ENCODE measurements at places on chromosomes 11 and 22.

DNA sequence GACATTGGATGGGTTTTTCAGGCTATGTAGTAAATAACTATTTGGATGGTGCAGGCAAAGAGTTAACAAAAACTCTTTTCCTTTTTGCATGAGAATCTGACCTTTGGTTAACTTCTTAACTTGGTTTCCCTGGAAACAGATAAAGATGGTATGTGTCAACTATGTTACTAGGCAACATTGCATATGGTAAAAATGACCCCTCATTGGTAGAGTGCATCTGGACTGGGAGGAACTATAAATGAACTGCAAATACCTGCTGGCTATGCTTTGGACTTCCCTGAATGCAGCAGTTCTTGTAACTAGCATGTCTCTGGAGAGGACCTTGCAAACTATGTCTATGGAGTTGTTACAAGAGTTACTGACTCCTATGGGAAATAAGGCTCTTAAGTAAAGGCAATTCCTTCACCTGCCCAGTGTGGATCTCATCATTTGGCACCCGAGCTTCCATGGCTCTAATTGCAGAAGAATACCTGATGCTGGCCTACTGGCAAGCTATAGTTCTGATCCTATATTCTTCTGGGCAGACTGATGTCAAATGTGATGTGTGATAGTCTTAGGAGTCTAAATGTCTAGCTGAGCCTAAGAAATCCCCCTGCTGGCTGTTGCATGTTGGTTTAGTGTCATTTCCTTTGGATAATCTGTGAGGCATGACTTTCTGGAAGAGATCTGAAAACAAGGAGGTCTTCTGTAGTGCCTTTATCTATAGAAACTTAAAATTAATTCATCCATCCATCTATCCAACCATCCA, 126.7 kb upstream of the MTMR2 start:
- DNase-seq: no peak

DNA sequence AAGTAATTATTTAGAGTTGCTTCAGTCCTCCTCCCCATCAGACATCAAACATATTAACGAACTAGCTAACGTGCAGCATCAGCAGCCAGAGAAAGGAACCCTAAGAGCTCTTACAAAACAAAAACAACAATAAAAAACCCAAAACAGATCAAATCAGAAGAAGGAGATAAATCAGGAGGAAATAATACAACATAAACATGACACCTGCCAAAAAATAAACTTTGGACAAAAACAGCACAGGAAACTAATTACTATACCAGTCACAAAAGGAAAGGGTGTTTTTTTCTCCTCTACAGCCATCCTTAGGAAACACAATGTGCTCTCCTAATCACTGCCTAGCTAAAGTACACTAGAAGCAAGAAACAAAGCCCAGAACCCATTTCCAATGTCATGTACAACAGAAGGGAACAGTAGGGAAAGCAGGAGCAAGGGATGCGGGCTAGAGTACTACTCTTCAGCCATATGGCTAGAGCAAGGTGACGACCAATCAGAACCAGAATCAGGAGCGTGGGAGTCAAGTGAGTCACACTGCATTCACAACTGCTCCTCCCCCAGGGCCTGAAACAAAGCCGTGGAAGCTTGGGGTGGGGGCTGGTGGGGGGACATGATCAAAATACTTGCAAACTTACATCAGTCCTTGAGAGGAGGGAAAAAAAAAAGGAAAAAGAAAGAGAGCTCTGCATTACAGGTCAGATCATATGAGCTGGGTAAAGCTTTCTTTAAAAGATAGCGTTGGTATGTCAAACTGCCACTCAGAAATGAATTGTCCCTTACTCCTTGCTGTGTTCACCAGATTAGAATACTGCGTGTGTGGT, 60.4 kb downstream of the LARGE2 start:
- peak; percentile 21 for DNase-seq

DNA sequence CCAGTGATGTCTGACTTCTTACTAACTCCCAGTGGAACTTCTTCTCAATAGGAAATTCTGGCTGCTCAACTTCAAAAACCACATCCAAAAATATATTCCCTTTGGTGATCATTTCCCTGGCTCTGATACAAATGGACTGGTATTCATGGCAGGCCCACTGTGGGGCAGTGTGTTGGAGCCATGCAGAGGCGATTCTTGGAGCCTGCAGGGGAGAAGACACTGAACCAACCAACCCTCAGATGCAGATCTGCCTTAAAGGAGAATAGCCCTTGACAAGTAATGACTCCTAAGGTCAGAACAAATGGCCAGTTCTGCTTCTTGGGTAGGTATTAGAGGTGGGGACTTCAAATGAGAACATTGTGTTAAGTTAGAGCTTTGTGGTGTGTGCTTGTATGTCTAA, 12.2 kb downstream of the OR4D9 start:
- no peak for DNase-seq

- no peak for DNase-seq
These were observed 143.7 kb upstream of the ARHGAP42 start for GRCh38 chr11:100543386-100543785.

- no peak for DNase-seq
These were observed 29.5 kb downstream of the C2CD3 start for GRCh38 chr11:74141241-74141695.

DNA sequence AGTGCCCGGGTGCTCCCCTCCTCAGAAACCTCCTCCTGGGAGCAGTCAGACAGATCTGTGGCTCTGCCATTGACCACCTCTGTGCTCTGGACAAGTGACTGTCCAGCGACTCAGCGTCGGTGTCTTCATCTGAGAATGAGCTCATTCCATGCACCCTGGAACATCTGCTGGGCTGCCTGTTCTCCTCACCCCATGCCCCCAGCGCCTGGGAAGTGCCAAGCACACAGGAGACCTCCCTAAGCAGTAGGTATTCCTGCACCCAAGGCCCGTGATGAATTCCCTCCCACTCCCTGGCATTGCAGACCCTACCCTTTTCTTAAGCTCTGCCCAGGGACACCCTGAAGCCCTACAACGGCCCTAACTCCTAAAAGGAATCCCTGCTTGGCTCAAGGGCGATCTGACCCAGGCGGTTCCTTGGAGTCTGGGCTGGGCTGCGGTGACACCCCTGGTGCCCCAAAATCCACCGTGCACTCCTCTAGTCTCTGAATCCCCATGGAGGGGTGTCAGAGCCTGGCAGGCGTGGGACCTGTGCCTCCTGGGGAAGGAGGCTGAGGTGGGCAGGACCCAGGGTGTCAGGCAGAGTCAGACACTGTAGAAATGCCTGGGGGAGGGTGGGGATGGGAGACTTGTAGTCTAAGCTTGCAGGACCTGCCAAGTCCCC, 92.0 kb downstream of the CEP164 start:
- no peak for DNase-seq

- no peak for DNase-seq
These were observed 7.4 kb downstream of the KCNC1 start for GRCh38 chr11:17742019-17742418.

DNA sequence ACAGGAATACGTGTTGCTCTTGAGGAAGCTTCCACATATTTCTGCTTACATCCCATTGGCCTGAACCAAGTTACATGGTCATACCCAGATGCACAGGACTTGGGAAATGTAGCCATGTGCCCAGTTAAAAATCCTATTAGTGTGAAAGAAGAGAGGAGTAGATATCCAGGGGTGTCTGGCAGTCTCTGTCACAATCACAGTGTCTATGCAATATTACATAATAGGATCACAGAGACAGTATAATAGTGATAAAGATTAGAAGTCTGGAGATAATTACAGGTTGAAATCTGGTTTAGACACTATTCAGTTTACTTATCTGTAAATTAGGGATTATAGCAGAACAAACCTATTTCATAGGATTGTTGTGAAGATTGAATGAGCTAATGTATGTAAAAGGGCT, 62.6 kb upstream of the SLC6A5 start:
- no peak for DNase-seq

GRCh38 chr11:68049509-68050370, 10.9 kb downstream of the TCIRG1 start:
- no peak for DNase-seq

- no peak for DNase-seq
These were observed 61.6 kb upstream of the PPARA start for GRCh38 chr22:46088541-46089311.

DNA sequence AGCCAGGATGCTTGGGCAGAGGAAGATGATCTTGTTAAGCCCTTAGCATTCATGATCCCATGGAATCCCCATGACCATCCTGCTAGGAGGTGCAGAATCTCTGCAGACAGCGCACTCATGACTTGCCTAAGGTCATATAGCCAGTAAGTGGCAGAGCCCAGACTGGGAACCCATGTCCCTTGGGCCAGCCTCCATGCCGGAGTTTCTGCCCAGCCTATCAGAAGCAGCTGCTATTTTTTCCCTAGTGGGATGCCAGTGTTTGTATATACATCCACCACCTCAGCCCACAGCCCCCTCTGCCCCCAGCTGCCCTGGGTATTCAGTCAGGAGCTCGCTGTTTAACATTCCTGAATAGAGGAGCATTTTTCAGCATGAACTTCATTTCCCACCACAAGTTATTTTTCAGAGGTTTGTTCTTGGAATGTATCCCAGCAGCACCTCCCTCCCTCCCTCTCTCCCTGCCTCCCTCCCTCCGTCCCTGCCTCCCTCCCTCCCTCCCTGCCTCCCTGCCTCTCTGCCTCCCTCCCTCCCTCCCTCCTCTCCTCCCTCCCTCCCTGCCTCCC, 34.4 kb upstream of the SUSD2 start:
- no peak for DNase-seq

- no peak for DNase-seq
These were observed 619.8 kb downstream of the JRKL start for GRCh38 chr11:97009613-97010012.

DNA sequence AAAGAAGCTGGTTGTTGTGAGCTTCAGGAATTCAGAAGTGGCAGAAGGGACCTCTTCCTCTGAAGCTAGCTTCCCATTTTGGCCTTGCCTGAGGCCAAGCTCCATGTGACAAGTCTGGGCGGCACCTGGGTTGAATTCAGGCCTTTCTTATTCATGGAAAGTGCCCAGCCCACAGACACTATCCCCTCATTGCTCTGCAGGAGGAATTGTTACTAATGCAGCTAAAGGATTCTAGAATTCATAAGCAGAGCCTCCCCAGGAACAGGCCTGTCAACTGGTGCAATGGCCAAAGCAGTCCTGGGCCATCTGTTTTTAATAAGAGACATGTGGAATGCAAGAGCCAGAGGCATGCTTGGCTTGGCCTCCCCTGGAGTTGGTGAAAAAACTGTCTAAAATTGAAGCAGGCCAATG, 71.4 kb downstream of the SLC1A2 start:
- DNase-seq: no peak

- no peak for DNase-seq
These were observed 142.4 kb downstream of the KIRREL3 start for GRCh38 chr11:126857860-126858808.

DNA sequence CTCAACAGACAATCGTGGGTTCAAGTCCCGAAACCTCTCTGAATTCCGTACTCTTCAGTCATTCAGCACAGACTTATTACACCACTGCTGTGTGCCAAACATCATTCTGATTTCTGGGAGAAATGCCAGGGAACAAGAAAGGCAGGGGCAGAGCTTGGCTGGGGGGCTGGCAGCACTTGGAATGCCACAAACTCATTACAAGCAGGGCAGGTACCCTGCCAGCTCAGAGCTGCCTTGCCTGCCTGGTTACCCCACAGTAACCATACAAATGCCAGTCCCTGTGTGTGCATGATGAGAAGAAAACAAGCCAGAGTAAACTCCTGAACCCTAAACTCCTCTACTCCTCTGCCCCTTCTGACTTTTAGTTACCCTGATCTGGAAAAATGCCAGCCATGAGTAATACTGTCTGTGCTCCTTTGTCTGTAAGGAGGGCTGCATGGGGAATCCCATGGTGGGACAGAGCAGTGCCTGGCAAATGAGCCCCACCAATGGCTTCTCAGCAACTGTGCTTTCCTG, 6.9 kb upstream of the RAD9A start:
- DNase-seq: no peak

DNA sequence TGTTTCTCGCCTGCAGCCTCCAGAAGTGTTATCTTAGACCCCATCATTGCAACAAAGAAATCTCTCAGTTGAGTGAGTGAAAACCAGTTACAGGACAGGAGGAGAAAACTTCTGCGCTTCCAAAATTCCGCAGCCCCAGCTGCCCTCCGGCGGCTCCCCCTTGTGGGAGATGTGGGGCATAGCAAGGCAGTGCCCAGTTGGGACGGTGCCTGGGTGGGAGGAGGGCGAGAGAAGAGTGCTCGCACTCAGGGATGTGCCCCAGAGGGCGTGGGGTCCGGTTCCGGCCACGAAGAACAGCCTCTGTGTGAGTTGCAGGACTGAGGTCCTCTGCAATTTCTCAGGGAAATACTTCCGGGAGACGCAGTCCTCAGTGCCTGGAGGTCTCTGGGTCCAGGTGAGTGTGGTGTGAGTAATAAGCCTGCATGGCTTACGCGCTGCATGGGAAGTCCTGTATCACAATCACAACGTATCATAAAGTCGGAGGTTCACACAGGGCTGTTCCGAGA, 87.0 kb upstream of the BLID start:
- DNase-seq: no peak

DNA sequence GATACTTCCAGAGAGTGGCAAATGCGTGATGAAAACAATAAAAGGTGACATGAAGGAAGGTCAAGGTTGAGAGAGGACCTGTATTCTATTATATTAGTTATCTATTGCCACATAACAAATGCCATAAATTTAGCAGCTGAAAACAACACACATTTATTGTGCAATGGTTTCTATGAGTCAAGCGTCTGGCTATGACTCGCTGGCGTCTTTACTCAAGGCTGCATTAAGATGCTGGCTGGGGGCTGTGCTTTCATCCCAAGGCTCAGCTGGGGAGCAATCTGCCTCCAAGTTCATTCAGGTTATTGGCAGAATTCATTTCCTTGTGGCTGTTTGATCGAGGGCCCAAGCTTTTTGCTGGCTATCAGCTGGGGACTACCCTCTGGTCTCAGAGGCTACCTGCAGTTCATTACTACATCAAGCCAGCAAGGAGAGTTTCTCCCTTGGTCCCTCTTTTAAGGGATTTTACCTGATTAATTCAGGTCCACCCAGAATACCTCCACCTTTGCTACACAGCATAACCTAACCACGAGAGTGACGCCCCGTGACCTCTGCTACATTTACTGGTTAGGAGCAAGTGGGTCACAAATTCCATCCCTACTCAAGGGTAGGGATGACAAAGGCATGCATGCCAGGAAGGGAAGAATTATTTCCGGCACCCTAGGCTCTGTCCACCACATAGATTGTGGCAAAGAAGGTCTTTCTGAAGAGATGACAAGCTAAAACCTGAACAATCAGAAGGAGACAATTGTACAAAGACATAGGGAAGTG, 549.1 kb downstream of the MN1 start:
- no peak for DNase-seq

GRCh38 chr11:119469506-119469905, 46.5 kb upstream of the THY1 start:
- DNase-seq: no peak

DNA sequence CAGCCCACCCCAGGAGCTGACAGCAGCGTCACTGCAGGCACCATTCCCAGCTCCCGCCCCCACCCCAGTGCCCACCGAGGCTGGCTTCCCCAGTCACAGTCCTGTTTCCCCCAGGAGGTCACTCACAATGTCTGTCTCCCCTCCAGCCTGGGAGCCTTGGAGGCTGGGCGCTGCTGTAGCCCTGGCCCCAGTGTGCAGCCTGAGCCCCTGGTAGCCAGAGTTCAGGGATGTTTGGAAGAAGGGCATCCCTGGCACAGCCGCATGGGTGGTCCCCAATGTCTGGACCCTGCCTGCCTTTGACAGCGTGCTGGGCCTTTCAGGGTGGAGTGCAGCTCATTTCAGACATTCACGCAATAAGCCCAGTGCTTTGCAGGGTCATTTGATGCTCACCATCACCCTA, 4.3 kb downstream of the CAPN5 start:
- DNase-seq: no peak

Measured in stimulated activated CD4-positive, alpha-beta T cell treated with anti-CD3 and anti-CD28 coated beads, Interleukin-1b, Interleukin-23, amount 100 ng/mL, for 1 hour (primary cell).